Activated CD8-positive, alpha-beta memory T cell treated with anti-CD3 and anti-CD28 coated beads, Interleukin-2, amount 50 U/mL, for 4 hours (primary cell): ENCODE measurements at places on chromosomes 1 and 21.

GRCh38 chr1:154329152-154329521 lies 3.8 kb downstream of the ATP8B2 start:
- DNase-seq = no peak

DNA sequence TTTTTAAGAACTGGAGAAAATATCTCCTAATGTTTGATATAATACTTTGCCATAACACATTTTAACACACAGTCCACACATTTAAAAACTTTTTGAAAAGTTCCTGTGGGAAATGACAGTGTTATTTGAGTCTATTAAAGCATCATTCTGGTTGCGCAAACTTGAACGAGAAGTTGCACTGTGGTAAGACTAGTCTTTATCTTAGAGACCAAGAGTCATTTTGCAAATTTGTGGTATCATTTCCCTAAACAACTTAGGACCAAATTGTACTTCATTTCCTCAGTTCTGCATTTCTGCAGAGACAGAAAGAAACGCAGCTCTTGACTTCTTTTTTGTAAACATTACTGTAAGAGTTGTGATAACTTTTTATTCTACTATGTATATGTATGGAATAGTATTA lies at the start of gene RGS18:
Gene RGS18 (plus strand): TSS at position 282 of the 400 bp plus-strand sequence. CDS start 176 bp downstream, outside the sequence.
- DNase-seq = no peak

DNA sequence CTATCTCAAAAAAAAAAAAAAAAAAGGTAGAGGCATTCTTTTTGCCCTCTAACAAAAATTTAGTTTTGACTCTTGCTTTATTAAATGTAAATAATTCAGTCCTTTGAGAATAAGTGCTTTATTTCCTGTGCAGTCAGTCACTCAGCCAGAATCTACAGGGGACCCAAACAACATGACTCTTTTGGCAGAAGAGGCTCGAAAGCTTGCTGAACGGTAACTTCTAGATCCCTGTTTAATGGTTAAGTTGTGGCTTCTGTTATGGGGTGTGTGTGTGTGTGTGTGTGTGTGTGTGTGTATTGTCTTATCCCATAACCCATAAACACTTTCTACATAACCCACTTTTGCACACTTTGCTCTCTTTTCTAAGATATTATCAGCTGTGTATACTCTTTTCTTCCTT lies 54.9 kb upstream of the LAMC2 start:
- no peak for DNase-seq

DNA sequence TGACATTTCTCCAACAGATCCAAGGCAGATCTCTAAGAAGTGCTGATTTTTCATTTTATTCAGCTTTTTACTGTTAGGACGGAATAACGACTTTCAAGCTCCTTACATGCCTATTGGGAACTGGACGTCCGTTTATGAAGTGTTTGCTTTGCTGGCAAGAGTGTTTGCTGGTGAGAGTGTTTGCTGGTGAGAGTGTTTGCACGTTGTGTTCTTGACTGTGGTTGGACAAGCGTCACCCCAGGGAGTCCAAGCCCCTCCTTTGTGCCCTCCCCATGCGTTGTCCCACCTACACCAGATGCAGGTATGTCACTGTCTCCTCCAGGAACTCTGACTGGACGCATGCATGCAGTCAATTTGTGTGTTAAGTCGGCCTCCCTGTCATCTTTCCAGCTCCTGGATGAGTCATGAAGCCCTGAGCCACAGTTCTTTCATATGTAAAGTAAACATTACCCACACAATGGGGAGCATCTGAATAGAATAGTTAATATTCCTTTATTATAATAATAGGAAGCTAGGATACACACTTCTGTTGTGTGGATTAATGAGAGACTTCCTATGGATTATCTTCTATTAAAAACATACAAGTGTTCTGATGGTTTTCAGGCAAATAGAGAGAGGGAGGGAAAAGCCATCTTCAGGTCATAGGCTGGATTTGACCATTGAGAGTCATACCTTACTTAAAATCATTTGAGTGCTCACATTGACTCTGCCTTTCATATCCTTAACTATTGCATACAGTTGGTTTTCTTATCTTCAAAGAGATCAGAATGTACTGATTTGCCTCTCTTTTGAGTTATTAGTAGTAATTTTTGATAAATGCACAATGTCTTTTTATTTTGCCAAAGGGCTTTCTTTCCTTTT lies 119.2 kb downstream of the GALNT2 start:
- no peak for DNase-seq
